ENCODE measurements at places on chromosomes 3 and 15.

DNA sequence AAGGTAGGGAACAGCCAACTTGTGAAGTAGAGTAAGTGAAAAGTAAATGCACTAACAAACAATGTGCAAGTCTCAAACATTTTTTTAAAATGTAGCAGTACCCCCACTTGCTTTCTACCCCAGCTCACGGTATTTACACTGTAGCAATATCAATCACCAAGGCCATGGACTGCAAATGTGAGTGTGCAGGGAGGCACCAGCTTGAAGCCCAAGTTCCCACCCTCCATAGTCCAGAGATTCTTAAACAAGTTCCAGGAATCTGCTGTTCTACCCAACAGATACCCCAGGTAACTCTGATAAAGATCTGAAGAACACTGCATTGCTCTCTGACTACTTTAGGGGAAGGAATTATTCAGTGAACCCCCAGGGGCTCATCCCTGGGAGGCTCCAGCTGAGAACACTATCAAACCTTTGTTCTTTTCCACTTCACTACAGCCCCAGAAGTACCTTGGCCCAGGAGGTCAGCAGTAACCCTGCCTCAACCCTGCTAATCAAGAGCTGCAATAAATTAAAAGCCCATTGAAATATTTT is 86.1 kb downstream of the FOXP1 start:
- peak; percentile 16 for DNase-seq

DNA sequence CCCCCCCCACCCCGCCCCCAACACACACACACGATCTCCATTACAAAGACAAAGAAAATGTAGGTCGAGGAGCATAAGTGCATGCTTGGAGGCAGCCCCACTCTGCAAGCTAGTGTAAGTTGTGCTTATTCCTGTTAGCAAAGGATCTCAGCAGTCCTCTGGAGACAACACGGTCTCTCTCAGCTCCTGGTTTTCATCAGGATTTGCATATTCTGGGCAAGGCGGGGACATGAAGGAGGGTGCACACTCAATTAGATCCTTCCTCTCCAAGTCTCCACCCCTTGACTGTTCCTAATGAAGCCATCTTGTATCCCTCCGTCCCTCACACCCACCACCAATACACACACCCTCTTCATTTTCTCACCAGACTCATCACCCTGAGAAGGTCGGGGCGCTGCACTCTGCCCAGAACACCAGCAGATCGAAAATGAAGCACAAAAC is 63.8 kb downstream of the MRPL46 start:
- DNase-seq = peak; percentile 28

DNA sequence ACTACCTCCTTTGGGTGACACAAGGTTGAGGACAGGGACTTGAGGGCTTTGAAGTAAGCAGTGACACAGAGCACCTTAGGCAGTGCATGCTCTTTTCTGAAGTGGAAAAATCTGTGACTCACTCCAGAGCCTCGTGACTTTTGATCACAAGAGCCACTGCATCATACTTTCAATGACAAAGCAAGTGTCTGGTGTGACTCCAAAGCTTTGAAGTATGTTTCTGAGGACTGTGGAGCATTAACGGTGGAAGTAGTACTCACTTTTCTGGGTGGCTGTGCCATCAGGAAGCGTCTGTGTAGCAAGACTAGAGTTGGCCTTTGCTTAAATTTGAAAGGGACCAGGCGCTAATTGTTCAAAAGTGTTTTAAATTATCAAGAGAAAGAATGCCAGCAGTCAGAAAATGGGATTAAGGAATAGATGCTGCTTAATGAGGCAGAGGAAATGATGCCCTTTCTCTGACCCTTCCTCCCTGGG is 210.7 kb upstream of the TRIM42 start:
- no peak for DNase-seq

GRCh38 chr3:102165367-102165766 is 269.4 kb upstream of the ZPLD1 start:
- DNase-seq = peak; percentile 73

DNA sequence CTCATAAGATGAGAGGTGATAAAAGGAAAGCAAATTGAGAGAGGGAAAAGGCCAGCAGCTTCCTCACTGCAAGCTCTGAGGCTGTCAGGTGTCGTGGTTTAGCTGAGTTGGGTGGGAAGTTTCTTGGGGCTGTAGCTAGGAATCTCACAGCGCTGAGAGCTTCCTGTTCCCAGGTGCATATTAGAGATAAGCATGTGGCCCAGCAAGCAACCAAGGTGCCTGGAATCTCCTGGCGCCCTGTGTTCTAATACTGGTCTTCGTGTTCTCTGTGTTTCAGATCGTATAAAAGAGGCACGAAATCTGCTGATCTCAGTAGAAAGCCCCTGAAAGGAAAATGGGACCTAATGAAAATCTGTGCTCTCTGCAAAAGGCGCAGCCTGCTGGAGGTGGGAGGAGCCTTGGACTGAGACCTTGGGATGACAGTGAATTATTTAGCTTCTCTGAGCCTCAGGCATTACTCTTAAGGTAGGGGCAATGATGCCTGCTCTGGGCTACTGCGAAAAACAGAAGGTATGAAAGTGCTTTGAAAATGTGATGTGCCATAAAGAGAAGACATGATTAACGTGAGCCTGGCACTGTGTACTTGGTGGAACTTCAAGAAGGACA is 499.9 kb downstream of the TBL1XR1 start:
- DNase-seq = no peak

- DNase-seq = peak; percentile 87
These were observed 79.6 kb downstream of the IGF2BP2 start for GRCh38 chr3:185744997-185745843.

DNA sequence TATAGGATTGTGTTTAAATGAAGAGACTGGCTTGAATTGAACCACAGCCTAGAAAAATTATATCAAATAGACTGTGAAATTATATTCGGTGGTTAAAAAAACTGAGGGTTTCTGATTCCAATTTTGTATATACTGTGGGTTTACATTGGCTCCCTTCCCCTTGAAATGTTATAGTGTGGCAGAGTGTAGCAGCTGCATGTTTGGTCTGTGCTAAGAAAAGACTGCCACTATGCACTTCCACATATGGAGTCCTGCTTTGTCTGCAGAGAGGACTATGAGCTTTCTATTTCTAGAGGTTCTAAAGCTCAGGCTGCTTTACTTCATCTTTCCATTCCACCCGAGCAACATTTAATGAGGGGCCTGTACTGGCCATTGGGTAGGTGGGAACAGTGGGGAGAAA is 112.3 kb downstream of the P3H2 start:
- no peak for DNase-seq

DNA sequence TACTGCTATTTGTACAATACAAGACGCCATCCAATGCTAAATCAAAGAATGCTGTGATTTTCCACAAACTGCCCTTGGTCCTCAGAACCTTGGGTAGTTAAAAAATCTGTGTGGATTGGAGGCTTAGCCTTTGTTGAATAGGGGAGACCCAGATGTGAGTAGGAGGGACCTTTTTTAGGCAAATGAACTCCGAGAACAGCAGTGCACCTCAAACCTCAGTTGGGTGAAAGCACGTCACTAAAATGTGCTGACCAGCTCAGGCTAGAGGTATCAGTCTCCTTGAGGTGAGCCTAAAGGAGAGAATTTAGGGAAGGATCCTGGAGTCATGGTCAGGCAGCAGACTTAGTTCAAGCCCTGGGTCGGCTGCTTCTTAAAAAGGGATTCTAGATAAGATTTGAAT is 200.7 kb downstream of the SOX2 start:
- DNase-seq = no peak

DNA sequence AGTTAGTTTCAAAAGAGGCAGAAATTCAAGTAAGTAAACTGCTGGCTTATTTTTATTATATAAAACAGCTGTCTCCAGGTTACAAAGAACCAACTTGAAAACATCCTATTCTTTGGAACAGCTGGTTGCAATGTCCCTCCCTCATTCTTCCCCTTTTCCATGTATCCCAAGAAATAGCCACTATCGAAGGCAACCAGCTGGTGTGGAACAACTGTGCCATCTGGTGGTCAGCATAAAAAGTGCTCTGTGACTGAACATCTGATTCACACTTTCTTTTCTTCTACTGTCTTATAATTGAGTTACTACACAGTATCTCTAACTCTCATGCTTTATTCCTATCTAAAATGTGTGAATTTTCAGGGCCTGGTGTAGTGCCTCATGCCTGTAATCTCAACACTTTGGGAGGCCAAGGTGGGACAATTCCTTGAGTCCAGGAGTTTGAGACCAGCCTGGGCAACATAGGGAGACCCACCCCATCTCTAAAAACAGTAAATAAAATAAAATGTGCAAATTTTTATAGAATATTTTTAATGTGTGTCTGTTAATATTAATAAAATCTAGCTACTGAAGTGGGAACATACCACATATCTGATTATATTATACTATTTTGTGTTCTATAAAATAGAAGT is 9.6 kb downstream of the OSBPL11 start:
- DNase-seq = peak; percentile 73

GRCh38 chr15:52331490-52332240 is 36.1 kb upstream of the MYO5C start:
- DNase-seq = peak; percentile 50

DNA sequence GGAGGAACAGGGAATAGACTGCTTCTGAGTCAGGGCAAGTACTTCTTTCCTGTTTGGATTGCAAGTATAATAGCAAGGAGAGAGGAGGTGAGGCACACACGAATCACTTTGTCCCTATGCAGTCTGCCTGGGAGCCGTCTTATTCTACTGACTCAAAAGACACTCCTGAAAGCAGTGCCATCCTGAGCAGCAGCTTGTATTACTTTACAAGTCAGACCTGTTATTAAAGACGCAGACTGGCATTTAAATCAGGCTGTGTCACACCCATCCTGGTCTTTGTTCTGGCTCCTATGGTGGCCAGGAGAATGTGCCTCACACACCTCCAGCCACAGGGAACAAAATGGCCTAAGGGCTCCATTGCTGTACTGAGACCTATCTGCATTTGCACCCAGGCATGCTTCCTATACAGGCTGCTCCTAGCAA is 17.9 kb upstream of the SQOR start:
- no peak for DNase-seq

DNA sequence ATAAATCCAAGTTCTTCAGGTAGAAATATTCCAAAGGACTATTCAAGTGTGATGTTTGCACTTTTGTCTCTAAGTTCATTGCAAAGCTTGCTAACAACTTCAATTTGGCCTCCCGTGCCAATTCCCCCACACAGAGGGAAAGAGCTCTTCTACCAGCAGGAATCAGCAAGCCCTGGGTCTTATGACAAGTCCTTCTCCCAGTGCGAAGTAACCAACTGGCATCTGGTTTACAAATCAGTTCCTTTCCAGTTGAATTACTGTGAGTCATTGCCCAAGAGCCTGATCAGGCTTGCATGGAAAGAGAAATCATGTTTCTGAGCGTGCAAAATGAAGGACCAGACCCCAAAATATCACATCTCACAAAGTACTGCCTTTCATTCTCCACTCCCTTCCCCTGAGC is 62.7 kb upstream of the SLCO3A1 start:
- DNase-seq = no peak

- DNase-seq = peak; percentile 61
These were observed 60.4 kb upstream of the RBM5 start for GRCh38 chr3:50028346-50028745.

DNA sequence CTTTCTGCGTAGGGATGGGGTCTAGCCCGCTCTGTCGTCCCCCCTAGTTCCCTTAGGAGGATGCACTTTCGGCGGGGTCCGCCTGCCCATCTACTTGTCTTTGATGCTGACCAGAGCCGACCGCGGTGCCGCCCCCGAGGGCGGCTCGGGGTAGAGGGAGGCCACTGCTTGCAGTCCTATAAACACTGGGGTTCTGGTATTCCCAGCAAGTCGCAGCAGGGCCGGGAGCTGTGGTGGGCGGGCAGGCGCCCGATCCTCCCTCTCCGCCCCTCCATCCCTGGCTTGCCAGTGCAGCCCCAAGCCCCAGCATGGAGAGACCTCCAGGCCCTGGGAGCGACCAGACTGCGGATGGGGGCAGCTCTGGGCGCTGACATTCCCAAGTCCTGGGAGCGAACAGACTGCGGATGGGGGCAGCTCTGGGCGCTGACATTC is 830 bp downstream of the SEMA4B start:
- no peak for DNase-seq

DNA sequence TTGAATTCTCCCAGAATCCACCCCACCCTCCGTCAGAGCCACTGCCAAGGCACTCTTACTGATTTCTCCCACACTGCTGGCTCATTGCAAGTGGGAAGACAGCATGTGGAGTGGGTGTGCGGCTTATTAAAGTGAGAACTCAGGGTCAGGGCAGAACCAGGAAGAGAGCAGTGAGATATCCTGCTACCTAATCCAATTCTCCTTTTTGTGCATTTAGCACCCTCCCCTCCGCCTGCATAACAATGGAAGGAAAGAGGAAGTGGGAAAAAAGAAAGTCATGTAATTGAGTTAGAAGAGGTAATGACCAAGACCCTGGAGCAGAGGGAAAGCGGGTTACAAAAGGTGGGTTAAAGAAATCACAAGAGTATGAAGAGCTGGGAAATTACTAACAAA is 27.8 kb upstream of the PIK3CB start:
- DNase-seq = no peak

DNA sequence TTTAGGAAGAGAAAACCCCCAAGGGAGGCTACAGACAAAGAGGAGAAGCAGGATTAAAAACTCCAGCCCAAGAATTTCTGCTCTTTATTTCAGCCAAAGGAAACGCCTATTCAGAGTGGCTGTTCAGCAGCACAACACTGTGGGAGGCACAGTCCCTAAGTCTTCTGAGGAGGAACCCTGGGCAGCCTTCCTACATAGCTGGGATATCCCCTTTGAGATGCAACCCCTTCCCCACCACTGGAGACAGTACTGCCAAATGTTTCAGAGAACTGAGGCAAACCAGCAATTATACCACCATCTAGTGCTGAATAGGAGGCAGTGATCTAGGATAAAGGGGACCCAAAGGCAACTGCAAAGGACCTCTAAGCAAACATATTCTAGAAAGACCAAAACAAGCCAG is 168.1 kb downstream of the VPS13C start:
- no peak for DNase-seq

DNA sequence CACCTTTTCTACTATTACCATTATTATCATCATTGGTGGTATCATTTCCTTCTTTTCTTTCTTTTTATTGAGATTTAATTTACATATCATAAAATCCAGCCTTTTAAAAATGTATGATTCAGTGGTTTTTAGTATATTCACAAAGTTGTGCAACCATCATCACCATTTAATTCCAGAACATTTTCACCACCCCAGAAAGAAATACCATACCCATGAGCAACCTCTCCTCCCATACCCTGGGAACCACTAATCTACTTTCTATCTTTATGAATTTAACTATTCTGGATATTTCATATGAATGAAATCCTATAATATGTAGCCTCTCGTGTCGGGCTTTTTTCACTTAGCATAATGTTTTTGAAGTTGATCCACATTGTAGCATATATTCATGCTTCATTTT is 29.1 kb downstream of the AAGAB start:
- peak; percentile 75 for DNase-seq
